ENCODE measurements at places on chromosomes 3 and 15.

GRCh38 chr3:70565861-70566260, 253.4 kb upstream of the MDFIC2 start:
- no peak for DNase-seq

GRCh38 chr15:68411735-68412134, 20.2 kb downstream of the ITGA11 start:
- DNase-seq: no peak

- DNase-seq: no peak
Observed at GRCh38 chr15:70650567-70651302, 112.6 kb downstream of the UACA start.

GRCh38 chr3:128863560-128863959, 15.9 kb upstream of the ACAD9 start:
- DNase-seq: no peak

DNA sequence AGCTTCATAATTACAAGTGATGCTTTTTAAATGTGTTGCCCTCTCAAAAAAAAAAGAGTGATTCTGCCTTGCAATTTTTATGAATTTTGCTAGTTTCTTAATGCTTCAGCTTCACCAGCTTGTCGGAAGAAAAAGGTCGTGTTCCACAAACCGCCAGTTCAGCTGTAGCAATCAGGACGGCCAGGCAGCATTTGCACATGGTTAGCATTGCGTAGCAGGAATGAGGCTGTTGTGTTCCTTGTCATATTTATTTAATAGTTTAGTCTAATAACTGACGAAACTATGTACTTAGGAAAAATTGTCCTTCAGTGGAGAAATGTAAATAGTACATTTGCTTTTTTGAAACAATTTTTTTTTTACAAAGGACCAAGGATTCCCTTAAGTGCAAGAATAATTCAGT, 64.9 kb upstream of the SELENOK start:
- DNase-seq: no peak

DNA sequence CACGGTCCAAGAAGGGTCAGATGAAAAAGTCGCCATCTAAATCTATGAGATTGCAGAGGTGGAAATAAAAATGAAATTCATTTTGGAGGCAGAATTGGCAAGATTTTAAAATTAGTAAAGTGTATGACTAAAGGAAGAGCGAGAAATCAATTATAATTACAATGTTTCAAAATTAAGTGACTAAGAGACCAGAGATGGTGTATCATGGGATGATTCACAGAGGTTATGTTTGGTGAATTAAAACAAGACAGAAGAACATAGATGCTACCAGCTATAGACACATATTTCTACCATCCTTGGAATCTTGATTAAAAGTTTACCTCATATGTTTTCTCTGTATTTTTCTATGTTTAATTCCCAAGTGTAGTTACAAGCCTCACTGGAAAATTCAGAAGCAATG, 308.9 kb upstream of the DNAJC19 start:
- no peak for DNase-seq

GRCh38 chr3:88188436-88188835, 38.7 kb downstream of the C3orf38 start:
- DNase-seq: no peak

DNA sequence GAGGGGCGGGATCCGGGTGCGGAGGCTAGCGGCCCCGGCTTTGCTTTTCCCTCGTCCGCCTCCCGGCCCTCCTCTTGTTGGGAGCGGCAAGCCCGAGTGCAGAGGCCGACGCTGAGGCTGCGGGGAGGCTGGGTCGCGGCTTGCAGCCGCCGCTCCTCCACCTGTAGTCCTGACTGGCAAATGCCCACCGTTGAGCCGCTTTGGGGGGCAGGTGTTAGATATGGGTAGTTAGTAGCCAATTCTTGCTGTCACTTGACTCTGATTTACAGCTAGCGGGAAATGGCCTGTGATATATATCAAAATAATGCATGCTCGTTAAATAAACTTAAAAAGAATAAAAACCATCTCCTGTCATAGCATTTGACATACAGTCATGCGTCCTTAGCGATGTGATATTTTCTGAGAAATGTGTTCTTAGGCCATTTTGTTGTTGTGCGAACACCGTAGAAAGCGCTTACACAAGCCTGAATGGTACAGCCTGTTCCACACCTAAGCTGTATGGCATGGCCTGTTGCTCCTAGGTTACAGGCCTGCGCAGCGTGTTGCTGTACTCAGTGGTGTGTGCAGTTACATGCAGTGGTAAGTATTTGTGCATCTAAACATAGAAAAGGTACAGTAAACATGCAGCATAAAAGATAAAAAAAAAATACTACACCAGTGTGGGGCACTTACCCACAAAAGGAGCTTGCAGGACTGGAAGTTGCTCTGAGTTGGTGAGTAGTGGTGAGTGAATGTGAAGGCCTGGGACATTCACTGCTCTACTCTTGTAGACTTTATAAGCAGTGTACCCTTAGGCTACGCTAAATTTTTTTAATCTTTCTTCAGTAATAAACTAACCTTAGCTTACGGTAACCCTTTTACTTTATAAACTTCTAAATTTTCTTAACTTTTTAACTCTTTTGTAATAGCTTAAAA, 873 bp downstream of the CAPN7 start:
- DNase-seq: peak; percentile 24

DNA sequence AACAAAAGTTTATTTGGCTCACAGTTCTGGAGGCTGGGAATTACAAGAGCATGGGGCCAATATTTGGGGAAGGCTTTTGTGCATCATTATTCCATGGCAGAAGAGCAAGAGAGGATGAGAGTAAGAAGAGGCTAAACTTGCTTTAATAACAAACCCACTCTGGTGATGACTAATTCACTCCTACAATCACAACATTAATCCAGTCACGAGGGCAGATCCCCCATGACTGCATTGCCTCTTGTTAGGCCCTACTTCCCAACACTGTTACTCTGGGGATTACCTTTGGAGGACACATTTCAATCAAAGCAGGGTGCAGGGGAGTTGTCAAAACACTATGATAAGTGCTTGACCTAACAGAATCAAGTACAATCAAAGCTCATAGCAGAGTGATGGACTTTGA, 181.7 kb downstream of the BBX start:
- no peak for DNase-seq

GRCh38 chr3:65466300-65466988, 572.3 kb downstream of the MAGI1 start:
- no peak for DNase-seq

- DNase-seq: no peak
Observed at GRCh38 chr15:89356634-89357298, 22.1 kb upstream of the POLG start.

Measured in renal cortex interstitium (tissue), 15 donors.